Activated CD8-positive, alpha-beta T cell treated with anti-CD3 and anti-CD28 coated beads, Interleukin-2, amount 10 ng/mL, durations not matched to agents 7 days and 5 days (primary cell): ENCODE measurements at places on chromosomes 4 and X. TPM values are rescaled to one million over a fixed set of nuclear protein-coding genes. Genes with fewer than 3 reads are reported as not detected.

The MTNR1A gene
- total RNA-seq, result not detected

The ANTXR2 gene
- total RNA-seq, result 18.0 TPM

The ARMCX2 gene
- 3.6 TPM for total RNA-seq

The ARR3 gene
- total RNA-seq, result not detected

DNA sequence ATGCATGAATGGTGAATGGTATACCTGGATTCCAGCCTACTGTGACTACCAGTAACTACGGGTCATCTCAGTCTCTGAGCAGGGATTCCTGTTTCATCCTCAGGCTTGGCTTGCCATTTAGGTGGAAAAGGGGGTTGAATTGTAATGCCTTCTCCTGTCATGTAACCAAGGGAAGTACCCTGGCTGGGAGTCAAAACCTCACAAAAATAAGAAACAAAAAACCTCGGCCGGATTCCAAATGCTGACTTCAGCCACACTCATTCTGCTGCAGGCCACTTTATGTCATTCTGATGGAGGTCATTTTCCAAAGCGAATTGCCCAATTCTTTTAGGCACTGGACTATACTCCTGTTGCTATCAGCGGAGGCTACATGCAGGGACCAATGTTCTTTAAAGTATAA lies 324.7 kb downstream of the LDB2 start:
- DNase-seq, result no peak
- H3K36me3 ChIP-seq, result no peaks in the 10 kb centered on the region
- H3K27me3 ChIP-seq, result no peaks in the 10 kb centered on the region
- H3K4me3 ChIP-seq, result no peak overlapping the region
- H3K4me1 ChIP-seq, result no peaks in the 10 kb centered on the region

DNA sequence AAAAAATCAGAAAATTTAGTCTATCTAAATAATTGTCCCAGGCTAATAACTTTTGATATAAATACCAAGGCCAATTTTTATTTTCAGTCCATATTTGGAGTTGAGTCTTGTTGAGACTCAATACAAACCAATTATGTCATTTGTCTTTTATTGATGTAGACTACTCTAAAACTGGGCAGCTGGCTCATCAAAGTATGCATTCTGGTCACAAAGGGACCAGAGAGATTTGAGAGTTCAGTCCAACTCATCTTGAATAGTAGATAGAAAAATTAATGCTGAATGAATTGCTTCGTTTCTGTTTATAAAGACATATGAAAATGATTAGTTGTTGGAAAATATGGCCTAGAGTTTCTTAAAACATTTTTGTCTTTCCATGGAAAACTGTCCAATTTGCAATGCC lies 412.5 kb upstream of the KLHL4 start:
- no peak overlapping the region for H3K27ac ChIP-seq
- no peaks in the 10 kb centered on the region for H3K4me1 ChIP-seq
- no peak for DNase-seq
- H3K27me3 ChIP-seq, result no peaks in the 10 kb centered on the region
- H3K36me3 ChIP-seq, result no peaks in the 10 kb centered on the region
- no peak overlapping the region for H3K4me3 ChIP-seq

DNA sequence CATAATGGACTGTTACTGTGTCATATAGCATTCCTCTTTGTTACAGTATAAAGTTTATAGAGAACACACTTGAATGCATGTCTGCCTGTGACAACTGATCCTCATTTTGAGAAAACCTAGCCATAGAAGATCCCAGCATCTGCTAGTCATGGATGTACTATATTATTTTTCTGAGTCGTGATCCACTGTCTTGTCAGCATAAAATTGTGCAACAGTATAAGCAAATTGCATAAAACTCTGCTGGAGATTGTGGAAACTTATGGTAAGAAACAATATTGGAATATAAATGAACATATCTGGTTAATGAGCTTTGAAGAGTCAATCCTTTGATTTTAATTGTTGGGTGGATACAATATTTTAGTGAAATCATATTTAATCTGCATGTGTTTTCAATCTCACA lies 3.6 kb downstream of the NEIL3 start:
- no peaks in the 10 kb centered on the region for H3K27me3 ChIP-seq
- H3K4me1 ChIP-seq, result peaks cover 76% of the 10 kb centered on the region
- no peak overlapping the region for H3K4me3 ChIP-seq
- H3K27ac ChIP-seq, result no peak overlapping the region
- DNase-seq, result no peak
- H3K36me3 ChIP-seq, result peaks cover 60% of the 10 kb centered on the region

DNA sequence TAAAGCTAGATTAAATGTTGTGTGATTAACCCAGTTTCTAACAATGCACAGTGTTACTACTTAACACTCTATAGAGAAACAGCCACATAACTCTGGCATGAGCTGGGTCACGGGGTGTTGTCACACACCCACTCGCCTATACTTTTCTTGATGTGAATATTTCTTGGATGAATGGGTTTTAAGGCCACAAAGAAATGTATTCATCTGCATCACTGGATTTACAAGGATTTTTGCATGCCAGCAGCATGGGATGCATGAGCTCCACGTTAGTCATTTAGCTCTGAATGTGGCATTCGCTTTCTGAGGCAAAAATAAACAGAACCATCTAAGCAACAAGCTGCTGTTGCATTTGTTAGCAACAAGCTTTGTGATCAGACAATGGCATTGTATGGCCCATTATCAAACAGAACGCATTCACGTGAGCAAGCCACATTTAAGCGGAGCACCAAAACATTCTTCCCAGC lies 89.7 kb downstream of the LRP2BP start:
- H3K4me3 ChIP-seq, result no peak overlapping the region
- H3K27me3 ChIP-seq, result no peaks in the 10 kb centered on the region
- no peaks in the 10 kb centered on the region for H3K4me1 ChIP-seq
- H3K27ac ChIP-seq, result no peak overlapping the region
- H3K36me3 ChIP-seq, result no peaks in the 10 kb centered on the region

DNA sequence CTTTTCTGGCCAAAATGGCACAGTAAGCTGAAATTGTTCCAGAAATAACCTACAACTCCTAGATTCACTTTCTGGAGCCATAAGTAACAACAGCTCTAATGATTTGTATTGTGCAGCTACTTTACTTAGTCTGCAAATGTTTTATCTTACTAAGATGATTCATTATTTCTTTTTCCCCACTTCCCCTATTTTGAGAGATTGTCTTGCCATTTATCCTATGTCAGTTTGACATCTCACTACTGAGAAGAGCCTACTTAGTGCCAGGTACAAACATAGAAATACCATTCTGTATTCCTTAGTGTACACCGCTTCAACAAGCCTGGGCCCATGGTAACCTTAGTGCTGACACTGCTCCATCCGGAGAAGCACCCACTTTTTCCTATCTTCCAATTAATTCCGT lies 13.8 kb upstream of the STK26 start:
- H3K27me3 ChIP-seq, result no peaks in the 10 kb centered on the region
- no peaks in the 10 kb centered on the region for H3K36me3 ChIP-seq
- no peak overlapping the region for H3K4me3 ChIP-seq
- H3K27ac ChIP-seq, result no peak overlapping the region
- no peak for DNase-seq

DNA sequence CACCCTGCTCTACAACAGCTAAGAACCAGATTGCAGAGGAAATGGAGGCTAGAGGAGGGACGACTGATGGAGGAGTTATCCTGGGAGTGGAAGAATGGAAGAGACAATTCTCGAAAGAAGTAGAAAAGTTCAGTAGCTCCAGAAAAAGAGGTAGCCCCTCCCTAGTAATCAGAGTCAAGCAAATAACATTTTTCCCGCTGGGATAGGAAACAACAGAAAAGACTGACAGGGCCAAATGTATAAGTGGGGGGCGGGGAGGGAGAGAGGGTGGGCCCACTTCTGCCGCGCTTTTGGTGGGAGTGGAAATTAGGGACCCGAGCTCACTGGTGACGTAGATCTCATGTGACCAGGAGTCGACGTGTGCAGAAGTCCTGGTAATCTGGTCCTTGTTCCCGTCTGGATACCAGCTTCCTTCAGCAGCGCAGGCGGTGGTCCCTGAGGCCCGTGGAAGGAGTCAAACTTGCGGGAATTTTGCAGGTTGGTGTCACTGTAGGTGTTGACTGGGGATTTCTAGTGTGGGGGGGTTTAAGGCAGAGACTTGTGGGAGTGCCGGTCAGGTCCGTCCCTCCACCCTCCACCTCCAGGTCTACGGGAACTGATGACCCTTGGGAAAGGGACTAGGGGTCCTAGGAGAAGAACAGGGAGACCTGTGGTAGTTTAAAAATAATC lies at the start of gene TCEAL9:
TCEAL9 (plus strand) TSS at position 377 of the 669 bp plus-strand sequence. CDS start 1,179 bp downstream, outside the sequence.
- H3K27ac ChIP-seq, result peak within 1 kb of the TSS; percentile 46
- H3K27me3 ChIP-seq, result peaks cover 3% of the 10 kb centered on the region
- H3K4me3 ChIP-seq, result peak within 1 kb of the TSS; percentile 79
- no peak for DNase-seq
- peaks cover 7% of the 10 kb centered on the region for H3K4me1 ChIP-seq

- H3K27me3 ChIP-seq, result no peaks in the 10 kb centered on the region
- H3K36me3 ChIP-seq, result no peaks in the 10 kb centered on the region
- no peak overlapping the region for H3K27ac ChIP-seq
- H3K4me3 ChIP-seq, result no peak overlapping the region
Observed at GRCh38 chr4:109870061-109870460, 22.2 kb downstream of the LRIT3 start.

DNA sequence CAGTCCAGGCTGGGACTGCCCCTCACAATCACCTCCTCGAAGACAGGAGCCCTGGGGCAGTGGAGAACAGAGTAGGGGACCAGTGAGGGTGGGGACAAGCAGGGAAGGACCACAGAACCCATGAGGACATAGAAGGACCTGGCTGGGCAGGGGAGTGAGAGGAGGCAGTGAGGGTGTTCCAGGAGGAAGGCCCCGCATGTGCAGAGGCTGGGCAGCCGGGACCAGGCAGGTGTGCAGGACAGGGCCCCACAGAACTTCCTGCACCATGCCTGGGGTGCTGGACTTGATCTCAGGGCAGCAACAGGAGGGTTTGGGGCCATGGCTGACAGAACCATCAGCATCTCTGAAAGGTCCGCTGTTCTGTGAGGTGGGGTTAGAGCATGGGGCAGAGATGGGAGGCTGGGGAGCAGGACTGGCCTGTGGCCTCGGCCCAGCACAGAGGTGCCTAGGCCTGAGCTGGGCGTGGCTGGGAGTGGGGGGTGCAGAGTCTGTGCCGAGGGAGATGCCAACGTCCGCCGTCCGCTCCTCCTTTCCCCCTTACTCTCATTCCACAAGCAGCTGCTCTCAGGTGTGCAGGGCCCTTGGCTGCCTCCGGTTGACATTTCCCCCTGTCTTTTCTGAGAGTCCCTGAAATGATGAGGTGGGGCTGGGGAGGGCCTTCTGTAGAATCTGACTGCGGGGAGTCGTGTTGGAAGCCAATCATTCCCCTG lies 40.8 kb downstream of the EVC start:
- H3K27ac ChIP-seq, result no peak overlapping the region
- no peaks in the 10 kb centered on the region for H3K4me1 ChIP-seq
- H3K36me3 ChIP-seq, result no peaks in the 10 kb centered on the region

DNA sequence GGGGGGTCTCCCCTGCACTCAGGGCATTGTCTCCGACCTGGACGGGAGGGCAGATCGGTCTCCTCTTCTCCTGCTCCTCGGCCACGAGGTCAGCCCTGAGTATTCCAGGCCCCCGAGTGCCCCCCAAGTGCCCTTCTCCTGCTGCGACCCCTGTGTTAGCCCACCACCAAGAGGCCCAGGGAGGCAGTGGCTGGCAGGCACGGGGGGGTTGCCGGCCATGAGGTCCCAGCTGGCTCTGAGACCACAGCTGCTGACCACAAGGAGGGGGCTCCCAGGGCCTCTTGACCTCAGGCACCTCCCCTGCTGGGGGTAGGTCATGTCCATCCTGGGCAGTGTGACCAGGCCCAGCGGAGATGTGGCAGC lies 186.1 kb upstream of the PSAPL1 start:
- H3K27me3 ChIP-seq, result peaks cover 15% of the 10 kb centered on the region
- H3K27ac ChIP-seq, result no peak overlapping the region
- H3K36me3 ChIP-seq, result no peaks in the 10 kb centered on the region
- no peak for DNase-seq
- H3K4me3 ChIP-seq, result no peak overlapping the region

GRCh38 chr4:125322366-125322730 lies 7.6 kb downstream of the FAT4 start:
- H3K4me3 ChIP-seq, result no peak overlapping the region
- no peak overlapping the region for H3K27ac ChIP-seq
- no peaks in the 10 kb centered on the region for H3K36me3 ChIP-seq
- no peaks in the 10 kb centered on the region for H3K4me1 ChIP-seq
- H3K27me3 ChIP-seq, result peaks cover 8% of the 10 kb centered on the region

DNA sequence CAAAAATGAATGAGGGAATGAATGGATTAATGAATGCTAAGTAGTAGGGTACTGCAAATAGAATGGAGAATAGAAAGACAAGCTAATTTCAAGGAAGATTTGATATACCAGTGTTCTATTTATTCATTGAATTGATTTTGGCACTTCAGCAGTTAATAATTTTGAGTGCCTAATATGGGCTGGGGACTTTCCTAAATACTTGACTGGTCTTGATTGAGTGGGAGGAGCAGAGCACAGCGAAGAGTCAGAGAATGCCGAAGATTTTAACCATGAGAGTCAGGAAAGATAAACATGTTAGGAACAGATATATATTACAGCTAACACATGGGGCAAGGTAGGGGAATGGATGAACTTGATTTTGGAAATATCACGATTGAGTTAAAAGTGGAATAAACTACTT lies 10.6 kb downstream of the IL15 start:
- no peak overlapping the region for H3K4me3 ChIP-seq
- H3K27ac ChIP-seq, result no peak overlapping the region
- H3K4me1 ChIP-seq, result no peaks in the 10 kb centered on the region
- no peak for DNase-seq
- no peaks in the 10 kb centered on the region for H3K36me3 ChIP-seq

DNA sequence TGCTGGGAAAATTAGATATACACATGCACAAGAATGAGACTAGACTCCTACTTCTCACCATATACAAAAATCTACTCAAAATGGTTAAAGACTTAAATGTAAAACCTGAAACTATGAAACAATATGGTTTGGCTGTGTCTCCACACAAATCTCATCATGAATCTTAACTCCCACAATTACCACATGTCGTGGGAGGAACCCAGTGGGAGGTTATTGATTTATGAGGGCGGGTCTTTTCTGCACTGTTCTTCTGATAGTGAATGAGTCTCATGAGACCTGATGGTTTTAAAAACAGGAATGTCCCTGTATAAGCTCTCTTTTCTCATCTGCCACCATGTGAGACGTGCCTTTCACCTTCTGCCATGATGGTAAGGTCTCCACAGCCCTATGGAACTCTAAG lies 48.5 kb upstream of the DDX60 start:
- peaks cover 7% of the 10 kb centered on the region for H3K4me1 ChIP-seq
- no peak overlapping the region for H3K27ac ChIP-seq
- H3K27me3 ChIP-seq, result no peaks in the 10 kb centered on the region
- no peak for DNase-seq
- H3K4me3 ChIP-seq, result no peak overlapping the region

DNA sequence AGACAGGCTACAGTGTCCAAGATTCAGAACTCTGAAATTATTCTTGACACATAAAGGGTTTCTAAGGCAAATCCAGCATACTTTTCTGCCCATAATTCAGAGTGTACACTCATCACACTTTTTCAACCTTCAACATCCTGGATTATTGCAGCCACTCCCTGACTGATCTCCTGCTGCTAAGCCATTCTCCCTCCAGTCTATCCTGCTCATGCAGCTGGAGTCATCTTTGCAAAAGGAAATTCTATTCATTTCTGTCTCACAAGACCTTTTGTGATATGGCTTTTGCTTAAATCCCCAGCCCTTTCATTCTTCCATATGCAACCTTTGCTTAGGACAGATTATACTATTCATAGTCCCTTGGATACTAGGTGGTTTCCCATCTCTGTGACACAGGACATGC lies 236.1 kb upstream of the LDB2 start:
- no peak for DNase-seq
- no peak overlapping the region for H3K4me3 ChIP-seq
- no peak overlapping the region for H3K27ac ChIP-seq
- H3K27me3 ChIP-seq, result peaks cover 5% of the 10 kb centered on the region
